Stimulated activated CD4-positive, alpha-beta T cell treated with anti-CD3 and anti-CD28 coated beads, Interleukin-12 subunit alpha, Interleukin-12 subunit beta, amount 100 ng/mL, for 48 hours (primary cell): ENCODE measurements at places on chromosomes 1 and 21.

- DNase-seq: no peak
These were observed 24.1 kb downstream of the SLC45A3 start for GRCh38 chr1:205656236-205656635.

- DNase-seq: no peak
These were observed 1.0 kb downstream of the LYST start for GRCh38 chr1:235865565-235866204.

DNA sequence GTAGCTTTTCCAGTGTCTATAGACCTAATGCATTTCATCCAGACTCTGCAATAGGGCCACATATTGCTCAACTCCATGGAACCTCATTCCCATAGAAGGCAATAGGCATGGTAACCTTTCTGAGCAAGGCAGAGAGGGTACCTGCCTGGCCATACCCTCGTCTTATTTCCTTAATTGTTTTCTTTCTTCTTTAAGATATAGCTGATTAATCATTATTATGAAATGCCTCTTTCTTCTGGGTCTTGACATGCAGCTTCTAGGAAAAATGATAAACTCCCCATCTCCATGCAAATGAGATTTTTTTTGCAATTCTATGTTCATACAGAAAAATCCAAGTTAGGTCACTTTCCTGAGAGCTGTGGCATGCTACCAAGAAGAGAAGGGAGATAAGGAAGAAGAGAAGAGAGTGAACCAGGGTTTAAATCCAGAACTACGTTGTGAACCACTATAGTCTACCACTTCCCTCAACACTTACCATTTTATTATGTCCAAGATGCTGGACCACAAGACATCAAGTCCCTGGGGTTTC, 33.0 kb upstream of the IL20 start:
- no peak for DNase-seq

- DNase-seq: no peak
These were observed 13.8 kb upstream of the HMGN1 start for GRCh38 chr21:39362733-39363132.

DNA sequence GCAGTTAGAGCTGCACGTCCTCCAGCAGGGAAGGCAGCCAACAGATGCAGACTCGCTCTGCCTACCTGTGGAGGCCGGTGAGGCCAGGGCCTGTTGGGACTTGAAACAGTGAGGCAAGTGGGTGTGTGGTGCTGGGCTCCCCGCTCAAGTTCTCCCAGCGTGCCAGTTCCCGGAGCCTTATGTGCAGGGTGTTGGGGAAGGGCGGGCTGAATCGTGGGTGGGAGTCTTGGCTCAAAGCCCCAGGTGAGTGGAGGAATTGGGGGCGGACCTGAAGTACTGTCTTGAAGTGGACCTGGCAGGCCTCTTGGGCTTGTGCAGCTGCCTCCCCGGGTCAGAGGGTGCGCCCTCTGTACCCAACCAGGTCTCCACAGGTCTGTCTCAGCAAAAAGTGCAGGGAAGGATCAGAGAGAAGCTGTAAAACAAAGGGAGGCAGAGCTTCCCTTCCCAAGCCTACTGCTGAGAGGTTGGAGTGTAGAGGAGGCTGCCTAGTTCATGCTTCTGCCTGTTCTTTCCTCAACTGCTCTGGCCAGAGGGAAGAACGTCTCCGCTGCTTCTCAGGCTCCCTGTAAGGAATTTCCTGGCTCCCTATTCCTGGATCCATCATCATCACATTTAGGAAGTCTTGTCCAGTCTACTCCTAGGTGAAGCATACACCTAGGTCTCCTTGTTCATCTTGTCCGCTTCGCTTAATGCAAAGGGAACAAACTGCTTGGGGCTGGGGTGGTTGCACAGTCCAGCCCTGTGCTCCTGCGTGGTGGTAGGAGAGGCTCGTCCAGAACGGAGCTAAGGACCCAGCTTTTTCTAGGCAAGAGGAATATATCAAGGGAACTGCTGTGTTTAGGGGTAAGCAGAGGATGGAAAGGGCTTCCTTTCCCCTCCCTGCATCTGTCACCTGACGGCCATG, 14.9 kb downstream of the UTP11 start:
- DNase-seq: no peak

- DNase-seq: no peak
These were observed 58.7 kb downstream of the RABGAP1L start for GRCh38 chr1:174217787-174218574.

DNA sequence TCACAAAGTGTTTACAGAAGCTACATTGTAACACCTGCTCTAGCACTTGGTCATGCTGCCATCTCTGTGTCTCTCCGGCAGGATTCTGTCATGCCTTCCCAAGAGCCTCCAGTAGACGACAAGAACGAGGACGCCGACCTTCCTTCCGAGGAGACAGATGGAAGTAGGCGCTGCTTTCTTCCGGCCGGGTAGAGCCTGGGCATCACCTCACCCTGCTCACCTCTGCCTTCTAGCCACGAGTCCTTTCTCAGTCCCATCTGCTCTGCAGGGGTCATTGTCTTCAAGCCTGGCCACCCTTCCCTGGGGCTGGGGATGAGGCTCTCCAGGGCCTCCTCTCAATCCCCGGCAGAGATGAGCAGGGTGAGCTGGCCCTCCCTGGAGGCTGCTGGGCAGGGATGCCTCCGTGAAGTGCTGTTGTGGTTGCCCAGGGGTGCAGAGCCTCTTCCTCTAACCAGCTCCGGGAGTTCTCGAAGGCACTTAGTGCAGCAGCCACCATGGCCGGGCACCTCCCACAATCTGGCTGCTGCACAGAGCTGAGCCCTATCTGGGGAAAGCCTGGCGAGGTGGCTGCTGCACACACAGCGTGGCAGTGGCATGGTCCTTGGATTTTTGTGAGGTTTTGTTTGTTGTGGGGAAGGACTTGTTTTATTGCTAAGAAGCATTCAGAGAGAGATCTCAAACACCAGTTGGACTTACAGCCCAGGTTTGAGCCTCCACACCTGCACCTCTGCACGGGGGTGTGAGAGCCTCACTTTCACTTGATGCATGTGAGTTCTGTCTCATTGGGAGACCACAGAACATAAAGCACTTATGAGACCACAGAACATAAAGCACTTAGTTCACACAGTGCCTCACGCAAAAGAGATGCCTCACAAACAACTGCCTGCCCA, 48.4 kb downstream of the FAAP20 start:
- no peak for DNase-seq

DNA sequence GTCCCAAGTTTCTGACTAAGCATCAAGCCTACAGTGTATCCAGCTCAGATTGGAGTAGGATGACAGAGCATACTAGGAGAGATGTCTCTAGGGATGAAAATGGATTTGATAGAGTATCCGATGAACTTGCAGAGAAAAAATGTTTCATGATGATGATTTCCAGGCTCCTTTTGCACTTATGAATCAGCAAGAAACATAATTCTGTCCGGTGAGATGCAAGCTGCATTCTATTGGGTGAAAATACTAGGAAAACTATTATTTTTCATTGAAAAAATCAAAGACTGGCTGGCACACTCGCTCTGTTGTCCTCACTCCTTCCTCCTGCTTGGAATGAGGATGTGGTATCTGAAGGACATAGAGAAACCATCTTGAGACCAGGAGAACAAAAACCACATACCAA, 35.4 kb upstream of the RAB3GAP2 start:
- DNase-seq: no peak

- no peak for DNase-seq
These were observed 26.6 kb upstream of the RWDD3 start for GRCh38 chr1:95207223-95207935.

DNA sequence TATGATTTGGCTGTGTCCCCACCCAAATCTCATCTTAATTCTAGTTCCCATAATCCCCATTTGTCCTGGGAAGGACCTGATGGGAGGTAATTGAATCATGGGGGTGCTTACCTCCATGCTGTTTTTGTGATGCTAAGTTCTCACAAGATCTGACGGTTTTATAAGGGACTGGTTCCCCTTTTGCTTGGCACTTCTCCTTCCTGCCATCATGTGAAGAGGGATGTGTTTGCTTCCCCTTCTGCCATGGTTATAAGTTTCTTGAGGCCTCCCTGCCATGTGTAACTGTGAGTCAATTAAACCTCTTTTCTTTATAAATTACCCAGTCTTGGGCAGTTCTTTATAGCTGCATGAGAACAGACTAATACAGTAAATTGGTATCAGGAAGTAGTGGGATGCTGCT, 114.1 kb downstream of the ZNF648 start:
- no peak for DNase-seq
